ENCODE measurements at places on chromosomes 16 and 17. TPM values are rescaled to one million over a fixed set of nuclear protein-coding genes. Genes with fewer than 3 reads are reported as not detected.

Gene ASPA
- total RNA-seq: not detected

Gene PRSS33
- not detected for total RNA-seq

Gene MT1A
- total RNA-seq: 7.6 TPM

Gene SLC6A2
- not detected for total RNA-seq

Gene CBLN1
- not detected for total RNA-seq

DNA sequence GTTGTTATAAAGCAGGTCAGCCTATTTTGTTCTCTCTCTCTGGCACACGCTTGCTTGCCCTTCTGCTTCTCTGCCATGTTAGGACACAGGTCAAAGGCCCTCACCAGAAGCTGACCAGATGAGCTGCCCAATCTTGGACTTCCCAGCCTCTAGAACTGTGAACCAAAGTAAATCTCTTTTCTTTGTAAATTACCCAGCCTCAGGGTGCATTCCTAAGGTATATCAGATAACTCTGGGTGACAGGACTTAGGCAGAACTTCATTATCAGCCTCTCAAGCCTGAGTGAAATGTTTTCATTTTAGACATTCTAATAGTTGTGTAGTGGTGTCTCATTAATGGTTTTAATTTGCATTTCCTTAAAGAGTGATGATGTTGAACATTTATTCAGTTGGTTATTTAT, 124.3 kb downstream of the CDRT15L2 start:
- no peaks in the 10 kb centered on the region for H3K27me3 ChIP-seq
- no peak overlapping the region for H3K27ac ChIP-seq
- H3K4me3 ChIP-seq: no peak overlapping the region
- peaks cover 5% of the 10 kb centered on the region for H3K4me1 ChIP-seq
- DNase-seq: no peak

GRCh38 chr16:27421961-27422740, 20.2 kb downstream of the IL21R start:
- H3K27ac ChIP-seq: no peak overlapping the region
- DNase-seq: no peak
- H3K27me3 ChIP-seq: no peaks in the 10 kb centered on the region
- H3K36me3 ChIP-seq: peaks cover 92% of the 10 kb centered on the region
- H3K4me1 ChIP-seq: peaks cover 28% of the 10 kb centered on the region

DNA sequence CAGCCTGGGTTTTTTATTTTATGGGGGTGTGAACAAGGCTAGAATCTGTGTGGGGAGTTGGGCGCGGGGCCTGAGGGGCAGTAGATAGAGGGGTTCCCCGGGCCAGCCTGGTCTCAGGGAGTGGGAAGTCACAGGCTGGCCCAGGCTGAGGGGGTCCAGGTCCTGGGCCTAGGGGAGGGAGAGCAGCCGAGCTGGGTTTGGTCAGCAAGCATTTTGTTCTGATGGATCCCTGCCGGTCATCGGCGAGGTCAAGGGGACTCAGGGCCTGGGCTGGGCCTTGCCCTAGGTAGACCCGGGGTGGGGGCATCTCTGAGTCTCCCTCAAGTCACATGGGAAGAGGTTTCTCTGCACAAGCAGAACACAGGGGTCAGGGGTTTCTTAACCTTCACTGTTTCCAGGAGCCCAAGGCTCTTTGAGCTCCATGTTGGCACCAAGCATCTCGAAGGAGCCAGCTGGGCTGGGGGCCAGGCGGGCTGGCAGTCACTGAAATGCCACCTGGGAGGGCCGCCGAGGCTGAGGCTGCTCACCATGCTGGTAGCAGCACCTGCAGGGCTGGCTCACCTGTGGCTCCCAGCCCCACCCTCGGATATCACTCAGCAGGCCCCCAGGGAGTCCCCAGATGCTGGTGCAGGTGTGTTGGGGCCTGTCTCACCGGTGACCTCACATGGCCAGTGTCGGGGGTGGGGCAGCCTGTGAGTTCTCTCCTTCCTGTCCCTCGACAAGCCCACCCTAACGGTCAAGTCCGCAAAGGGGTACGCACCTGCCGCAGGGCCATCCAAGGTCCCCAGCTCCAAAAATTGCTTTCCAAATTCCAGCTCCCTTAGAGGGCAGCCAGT, 41.0 kb downstream of the SLC7A5 start:
- no peaks in the 10 kb centered on the region for H3K27me3 ChIP-seq
- no peak for DNase-seq
- no peaks in the 10 kb centered on the region for H3K4me1 ChIP-seq
- no peak overlapping the region for H3K4me3 ChIP-seq
- no peak overlapping the region for H3K27ac ChIP-seq

DNA sequence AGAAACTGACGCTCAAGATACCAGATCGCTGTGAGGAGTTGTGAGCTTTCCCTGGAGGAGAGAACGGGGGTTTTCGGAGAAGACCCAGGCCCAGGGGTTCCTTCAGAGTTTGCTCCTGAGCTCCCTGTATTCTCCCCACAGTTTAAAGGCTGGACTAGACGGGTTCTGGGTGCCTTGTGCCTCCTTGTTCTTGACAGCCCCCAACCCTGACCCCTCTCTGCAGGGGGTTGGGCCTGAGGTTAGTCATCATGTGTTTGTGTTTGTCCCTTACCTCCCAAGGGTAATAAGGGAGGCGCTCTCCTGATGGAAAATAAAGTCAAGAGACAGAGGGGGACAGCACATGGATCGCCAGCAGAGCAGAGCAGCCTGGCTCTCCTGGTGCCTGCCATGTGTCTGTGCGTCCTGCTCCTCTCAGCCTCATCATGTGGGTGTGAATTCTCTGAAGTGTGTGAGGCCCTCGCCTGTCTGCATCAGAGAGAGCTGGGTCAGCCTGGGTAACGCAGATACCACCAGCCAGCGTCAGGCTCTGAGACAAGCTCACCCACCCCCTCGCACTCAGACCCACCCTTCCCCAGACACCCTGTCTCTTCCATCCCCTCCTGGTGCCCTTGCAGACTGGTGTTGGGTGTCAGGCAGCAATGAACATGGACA, 8.7 kb downstream of the HEXIM2 start:
- DNase-seq: no peak
- no peaks in the 10 kb centered on the region for H3K27me3 ChIP-seq
- H3K36me3 ChIP-seq: no peaks in the 10 kb centered on the region
- H3K27ac ChIP-seq: peak overlapping the region; percentile 79
- H3K4me1 ChIP-seq: peaks cover 17% of the 10 kb centered on the region
- H3K4me3 ChIP-seq: no peak overlapping the region

- H3K4me3 ChIP-seq: no peak overlapping the region
- H3K27ac ChIP-seq: no peak overlapping the region
- DNase-seq: no peak
Measured at GRCh38 chr16:35585411-35585810, 2126.0 kb downstream of the TP53TG3F start.

DNA sequence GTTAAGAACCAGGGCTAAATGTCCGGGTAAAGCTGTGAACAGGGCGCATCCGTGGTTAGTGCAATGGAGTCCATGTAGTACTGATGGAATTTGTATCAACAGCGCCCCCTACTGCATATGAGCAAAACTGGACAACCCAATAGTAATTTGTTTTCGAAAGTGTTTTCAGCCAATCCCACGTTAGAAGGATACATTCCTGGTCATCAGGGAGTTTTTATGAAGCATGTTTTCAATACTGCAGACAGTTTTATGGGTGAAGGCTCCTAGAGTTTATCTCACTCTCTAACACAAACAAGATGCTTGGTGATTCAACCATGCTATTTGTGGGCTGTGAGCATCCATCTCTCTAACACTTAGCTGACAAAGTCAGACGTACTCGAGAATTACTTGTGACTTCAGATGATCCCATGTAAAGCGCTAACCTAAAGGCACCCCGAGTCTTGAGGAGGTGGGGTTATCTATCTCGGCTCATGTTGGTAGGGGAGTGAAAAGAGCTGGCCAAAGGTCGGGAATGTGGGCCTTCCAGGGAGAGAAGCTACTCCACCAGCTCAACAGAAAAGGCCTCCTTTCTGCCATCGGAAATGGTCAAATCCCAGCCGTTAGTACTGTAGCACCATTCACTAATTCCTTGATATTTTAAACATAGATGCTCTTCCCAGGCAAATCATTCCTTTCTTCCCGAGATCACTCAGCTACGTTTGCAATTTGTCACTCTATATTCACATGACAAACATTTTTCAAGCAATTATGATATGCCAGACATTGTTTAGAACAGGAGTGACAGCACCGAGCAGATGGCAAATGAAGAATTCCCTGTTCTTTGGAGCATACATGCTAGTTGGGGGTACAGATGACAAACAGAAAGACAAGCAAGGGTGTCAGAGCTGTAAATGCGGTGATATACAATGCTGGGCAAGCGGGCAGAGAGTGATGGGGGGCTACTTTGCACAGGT, 46.9 kb upstream of the HNF1B start:
- no peak overlapping the region for H3K4me3 ChIP-seq
- DNase-seq: peak; percentile 38
- no peak overlapping the region for H3K27ac ChIP-seq
- peaks cover 18% of the 10 kb centered on the region for H3K27me3 ChIP-seq
- H3K36me3 ChIP-seq: no peaks in the 10 kb centered on the region
- peaks cover 8% of the 10 kb centered on the region for H3K4me1 ChIP-seq

- H3K27me3 ChIP-seq: no peaks in the 10 kb centered on the region
- H3K4me1 ChIP-seq: peaks cover 32% of the 10 kb centered on the region
- peak overlapping the region; percentile 91 for H3K4me3 ChIP-seq
Measured at GRCh38 chr16:70437017-70437581, 1.8 kb downstream of the ST3GAL2 start.

DNA sequence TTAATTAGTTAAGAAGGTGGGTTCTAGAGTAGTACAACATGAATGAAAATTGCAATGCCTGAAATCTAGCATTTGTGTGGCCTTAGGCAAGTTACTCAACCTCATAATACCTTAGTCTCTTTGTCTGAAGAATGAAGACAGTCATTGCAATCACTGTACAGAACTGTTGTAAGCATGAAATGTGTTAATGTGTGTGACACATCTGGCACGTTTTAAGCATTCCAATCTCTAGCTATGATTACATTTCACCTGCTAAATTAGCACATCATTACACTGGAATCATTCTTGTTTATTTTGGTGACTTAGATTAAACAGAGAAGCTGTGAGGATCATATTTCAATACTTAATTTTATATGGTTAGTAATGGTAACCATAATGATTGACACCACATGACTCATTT, 629.7 kb upstream of the KIF2B start:
- no peaks in the 10 kb centered on the region for H3K4me1 ChIP-seq
- H3K27me3 ChIP-seq: no peaks in the 10 kb centered on the region
- DNase-seq: no peak
- no peak overlapping the region for H3K4me3 ChIP-seq

DNA sequence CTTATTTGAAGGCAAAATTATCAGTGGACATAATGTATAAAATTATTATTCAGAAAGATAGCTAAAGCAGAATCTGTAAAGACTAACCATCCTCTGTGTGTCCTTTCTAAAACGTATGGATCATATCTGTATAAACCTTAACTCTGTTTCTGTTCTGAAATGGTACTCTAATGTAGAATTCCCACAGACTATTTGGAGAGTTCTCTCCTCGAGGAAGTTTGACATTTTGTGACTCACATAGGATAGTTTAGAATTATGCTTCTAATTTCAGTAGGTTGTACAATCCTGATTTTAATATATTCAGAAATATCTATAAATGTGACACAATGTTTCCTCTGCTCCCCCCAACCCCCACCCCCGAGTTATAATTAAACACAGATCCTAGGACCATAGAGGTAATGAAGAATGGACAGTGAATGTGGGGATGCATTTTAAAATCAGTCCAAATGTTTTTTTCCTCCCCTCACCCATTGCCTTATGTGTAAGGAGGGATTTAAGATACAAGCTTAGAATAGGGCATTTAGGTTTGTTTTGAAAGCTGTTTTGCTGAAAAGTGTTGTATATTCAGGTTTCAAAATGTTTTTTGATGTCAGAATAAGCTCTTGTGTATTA, 66.8 kb downstream of the BCAS3 start:
- no peak for DNase-seq
- no peak overlapping the region for H3K27ac ChIP-seq
- H3K27me3 ChIP-seq: peaks cover 5% of the 10 kb centered on the region
- H3K4me1 ChIP-seq: no peaks in the 10 kb centered on the region
- H3K36me3 ChIP-seq: no peaks in the 10 kb centered on the region

GRCh38 chr17:5913032-5913531, 157.1 kb upstream of the WSCD1 start:
- H3K4me3 ChIP-seq: no peak overlapping the region
- no peak for DNase-seq
- H3K4me1 ChIP-seq: no peaks in the 10 kb centered on the region

DNA sequence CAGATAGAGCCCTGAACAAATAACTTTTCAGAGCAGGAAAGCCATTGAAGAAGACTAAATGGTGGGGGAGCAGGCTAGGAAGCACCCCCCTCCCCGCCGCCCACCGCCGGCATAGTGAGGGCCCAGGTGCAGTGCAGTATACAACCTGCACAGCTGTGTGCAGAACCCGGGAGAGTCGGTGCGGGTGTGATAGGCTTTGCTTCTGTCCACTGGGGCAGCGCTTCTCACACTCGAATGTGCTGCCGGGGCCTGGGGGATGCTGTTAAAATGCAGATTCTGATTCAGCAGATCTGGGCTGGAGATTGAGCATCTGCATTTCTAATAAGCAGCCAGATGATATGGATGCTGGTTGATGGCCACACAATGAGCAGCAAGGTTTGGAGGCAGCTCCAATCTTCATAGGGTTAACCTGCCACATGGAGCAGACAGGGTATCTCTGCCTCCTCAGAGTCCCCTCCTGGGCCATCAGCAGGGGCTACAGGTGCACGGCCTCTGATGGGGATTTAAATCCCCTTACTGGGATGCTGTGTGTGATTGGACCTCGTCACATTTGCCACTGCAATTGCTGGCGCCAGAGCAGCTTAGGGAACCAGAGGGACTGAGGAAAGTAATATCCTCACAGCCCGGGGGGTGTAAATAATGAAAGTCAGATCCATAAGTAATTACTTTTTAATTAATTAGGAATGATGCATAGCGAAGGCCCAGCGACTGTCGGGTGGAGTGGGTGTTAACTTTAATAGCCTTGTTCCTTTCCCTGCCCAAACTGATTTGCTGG, 172.0 kb upstream of the RPL38 start:
- H3K27ac ChIP-seq: no peak overlapping the region
- H3K4me3 ChIP-seq: no peak overlapping the region
- H3K36me3 ChIP-seq: no peaks in the 10 kb centered on the region
- peaks cover 18% of the 10 kb centered on the region for H3K27me3 ChIP-seq

DNA sequence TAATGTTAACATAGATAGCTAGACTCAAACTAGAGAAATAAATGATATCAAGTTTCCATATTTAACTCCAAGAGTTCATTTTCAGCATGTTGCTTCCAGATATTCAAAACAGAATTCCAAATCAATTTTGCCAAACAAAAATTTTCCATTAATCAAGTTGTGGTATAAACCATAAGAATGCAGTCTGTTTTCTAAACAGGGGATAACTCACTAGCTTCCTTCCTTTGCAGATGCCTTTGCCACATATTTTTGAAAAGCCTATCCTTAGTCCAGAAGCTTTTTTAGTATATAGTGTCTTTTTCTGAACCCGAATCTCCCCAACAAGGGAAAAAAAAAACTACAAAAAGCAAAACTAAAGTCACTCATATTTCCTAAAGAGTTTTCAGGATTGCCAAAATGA, 61.5 kb downstream of the HELZ start:
- DNase-seq: no peak
- peaks cover 6% of the 10 kb centered on the region for H3K4me1 ChIP-seq
- no peak overlapping the region for H3K27ac ChIP-seq
- no peaks in the 10 kb centered on the region for H3K27me3 ChIP-seq

- no peak overlapping the region for H3K4me3 ChIP-seq
- no peak overlapping the region for H3K27ac ChIP-seq
- H3K36me3 ChIP-seq: peaks cover 10% of the 10 kb centered on the region
- no peaks in the 10 kb centered on the region for H3K27me3 ChIP-seq
- no peak for DNase-seq
Measured at GRCh38 chr17:60627124-60627523, 27.1 kb downstream of the PPM1D start.

- peak; percentile 28 for DNase-seq
- peaks cover 48% of the 10 kb centered on the region for H3K36me3 ChIP-seq
- peaks cover 26% of the 10 kb centered on the region for H3K4me1 ChIP-seq
- H3K27me3 ChIP-seq: no peaks in the 10 kb centered on the region
- H3K27ac ChIP-seq: peak overlapping the region; percentile 94
Measured at GRCh38 chr17:80146121-80147034, 550 bp downstream of the EIF4A3 start.
